ENCODE measurements at places on chromosomes 5 and 9.

GRCh38 chr5:1504617-1505016, 19.1 kb downstream of the LPCAT1 start:
- no peak for DNase-seq

- no peak for DNase-seq
Observed at GRCh38 chr9:112771359-112772214, 21.0 kb downstream of the SNX30 start.

DNA sequence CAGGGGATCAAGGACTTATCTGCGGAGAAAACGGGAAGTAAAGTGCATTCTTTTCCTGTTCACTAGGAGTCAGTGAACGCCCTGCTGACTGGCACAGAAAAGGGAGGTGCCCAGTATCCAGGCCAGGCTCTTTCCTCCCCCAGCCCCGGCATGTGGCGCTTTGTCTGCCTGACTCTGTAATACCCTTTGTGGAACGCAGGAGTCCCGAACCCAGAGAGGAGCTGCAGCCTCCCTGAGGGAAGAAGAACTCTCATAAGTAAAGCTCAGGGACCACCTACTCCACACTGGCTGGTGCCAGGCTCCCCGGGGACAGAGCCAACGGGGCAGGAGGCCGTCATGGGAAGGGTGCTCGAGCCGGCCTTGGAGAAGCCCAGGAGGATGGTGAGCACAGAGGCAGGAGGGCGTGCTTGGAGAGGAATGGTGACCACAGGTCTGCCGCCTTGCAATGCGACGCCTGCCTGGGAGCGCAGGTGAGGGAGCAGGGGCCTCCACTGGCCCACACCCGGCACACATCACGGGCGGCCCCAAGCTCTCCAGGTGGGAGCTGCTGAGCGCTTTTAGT, 31.5 kb downstream of the VAV2 start:
- no peak for DNase-seq

- DNase-seq: no peak
Observed at GRCh38 chr9:97543561-97543960, 42.1 kb downstream of the TMOD1 start.

GRCh38 chr9:5879419-5880181, 11.1 kb upstream of the MLANA start:
- DNase-seq: no peak

DNA sequence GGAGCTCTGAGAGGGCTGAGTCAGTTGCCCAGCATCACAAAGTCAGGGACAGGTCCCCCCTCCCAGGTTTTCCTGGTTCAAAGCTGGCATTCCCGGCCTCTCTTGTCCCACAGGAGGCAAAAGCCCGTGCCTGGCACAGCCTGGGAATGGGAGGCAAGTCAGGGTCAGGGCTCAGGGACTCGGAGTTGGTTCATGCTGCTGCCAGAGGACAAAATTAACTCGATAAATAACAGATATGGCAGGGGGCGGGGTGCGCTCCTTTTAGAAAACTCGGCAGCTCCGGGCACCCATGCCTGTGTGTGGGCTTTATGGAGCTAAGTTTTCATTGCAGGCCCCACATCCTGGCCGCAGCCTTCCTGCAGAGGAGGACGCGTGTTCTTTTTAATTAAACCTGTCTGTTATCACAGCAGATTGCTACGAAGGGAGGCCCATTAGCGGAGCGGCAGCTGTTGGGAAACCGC, 62.8 kb upstream of the LMX1B start:
- DNase-seq: no peak

GRCh38 chr5:158849219-158849791, 250.4 kb downstream of the EBF1 start:
- no peak for DNase-seq

DNA sequence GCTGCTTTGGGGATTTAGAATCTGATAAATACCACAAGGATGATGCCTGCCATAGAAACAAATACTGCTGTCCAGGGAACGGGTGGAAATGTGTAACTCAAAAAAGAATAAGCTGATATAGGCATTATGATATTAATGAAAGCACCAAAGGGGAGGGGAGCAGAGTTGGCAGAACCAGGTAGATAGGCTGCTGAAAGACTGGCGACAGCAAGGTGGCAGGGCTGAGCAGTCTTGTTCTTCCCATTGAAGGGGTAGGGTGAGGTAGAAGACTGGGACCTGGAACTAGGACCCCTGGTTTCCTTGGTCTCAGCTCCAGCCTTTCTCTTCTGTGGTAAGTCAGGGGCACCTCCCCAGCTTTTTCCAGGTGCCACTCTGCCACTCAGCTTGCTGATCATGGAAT, 31.4 kb upstream of the TMOD1 start:
- DNase-seq: no peak

DNA sequence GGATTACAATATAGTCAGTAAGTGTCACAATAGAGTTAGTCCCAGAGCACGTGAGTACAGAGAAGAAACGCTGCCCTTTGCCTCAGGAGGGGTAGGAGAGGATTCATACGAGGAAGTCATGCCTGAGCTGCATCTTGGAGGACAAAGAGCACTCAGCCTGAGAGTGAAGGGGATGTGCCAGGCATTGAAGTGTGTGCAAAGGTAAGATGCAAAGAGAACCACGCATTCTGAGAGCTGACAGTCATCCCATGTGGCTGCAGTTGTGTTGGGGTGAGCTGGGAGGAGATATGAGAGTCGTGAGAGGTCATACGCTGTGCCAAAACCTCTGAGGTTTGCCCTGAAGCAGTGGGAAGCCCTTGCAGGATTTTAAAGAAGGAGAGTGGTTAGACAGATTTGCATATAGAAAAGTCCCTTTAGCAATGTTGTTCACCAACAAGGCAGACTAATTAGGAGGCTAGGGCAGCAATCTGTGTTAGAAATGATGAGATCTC, 97.5 kb downstream of the PIP5K1B start:
- no peak for DNase-seq

DNA sequence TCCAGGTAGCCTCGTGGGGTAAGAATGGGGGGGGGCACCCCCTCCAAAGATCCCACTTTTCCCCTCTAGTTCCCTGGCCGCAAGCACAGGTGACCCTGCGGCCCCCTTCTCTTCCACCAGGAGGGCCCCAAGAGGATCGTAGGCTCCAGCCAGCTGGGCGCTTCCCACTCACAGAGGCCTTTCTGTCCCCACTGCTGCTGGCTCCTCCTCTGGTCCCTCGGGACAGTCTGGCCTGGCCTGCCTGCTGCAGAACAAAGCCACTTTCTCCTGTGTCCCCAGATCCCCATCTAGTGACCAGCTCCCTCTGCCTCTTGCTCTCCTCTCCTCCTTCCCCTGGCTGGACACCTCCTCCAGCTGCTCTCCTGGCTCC, 534 bp upstream of the SAPCD2 start:
- no peak for DNase-seq

GRCh38 chr9:112507001-112507680, 20.5 kb downstream of the KIAA1958 start:
- DNase-seq: no peak

DNA sequence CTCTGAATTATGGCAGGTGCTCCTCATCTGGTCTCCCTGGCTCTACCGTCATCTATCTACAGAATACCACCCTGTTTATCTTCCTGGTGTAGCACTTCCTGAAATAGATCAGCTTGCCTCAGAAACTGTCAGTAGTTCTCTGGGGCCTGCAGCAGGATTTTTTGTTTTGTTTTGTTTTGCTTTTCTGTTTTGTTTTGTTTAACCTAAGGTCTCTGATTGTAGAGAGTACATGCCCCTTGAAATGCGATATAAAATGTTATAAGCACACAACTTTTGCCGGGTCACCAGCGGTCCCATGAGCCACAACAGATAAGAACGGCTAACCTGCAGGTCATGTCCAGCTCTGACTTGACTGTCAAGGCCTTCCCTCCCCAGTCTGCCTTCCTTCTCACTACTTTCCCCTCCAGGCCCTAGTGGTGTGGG, 26.6 kb upstream of the CREBRF start:
- no peak for DNase-seq

DNA sequence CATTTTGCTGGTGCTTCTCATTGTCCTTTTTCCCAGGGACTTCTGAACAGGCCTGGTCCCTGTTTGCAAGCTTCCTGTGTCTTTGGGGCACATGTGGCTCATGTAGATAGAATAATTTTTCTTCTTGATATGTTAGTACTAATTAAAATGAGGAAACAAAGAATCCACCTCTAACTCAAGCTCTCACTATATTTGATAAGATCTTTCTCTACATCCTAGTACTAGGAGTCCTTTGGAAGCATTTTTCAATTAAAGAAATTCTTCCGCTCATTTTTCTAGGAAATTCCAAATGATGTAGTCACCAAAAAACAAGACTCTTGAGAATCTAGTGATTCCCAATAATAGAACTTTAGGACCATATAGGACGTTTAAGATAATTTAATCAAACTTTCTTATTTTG, 165.3 kb downstream of the SEC61B start:
- no peak for DNase-seq

DNA sequence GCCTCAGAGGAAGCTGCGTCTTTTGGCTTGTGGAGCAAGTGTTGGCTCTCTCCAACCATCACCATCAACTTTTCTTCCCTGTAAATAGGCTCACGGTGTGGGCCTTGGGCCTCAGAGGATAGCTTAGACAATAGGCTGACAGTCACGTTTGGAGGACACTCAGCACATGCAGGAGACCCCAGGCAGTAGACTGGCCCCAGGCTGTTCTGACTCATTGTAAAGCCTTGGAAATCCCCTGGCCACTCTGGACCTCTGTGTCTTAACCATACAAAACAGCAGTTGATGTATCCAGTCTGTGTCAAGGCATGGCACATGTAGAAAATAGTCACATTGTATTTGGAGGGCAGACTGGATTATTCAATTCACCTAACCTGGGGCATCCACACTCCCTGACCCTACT, 18.6 kb downstream of the CD74 start:
- DNase-seq: no peak

- DNase-seq: no peak
Observed at GRCh38 chr9:136133191-136133958, 14.7 kb upstream of the TMEM250 start.

DNA sequence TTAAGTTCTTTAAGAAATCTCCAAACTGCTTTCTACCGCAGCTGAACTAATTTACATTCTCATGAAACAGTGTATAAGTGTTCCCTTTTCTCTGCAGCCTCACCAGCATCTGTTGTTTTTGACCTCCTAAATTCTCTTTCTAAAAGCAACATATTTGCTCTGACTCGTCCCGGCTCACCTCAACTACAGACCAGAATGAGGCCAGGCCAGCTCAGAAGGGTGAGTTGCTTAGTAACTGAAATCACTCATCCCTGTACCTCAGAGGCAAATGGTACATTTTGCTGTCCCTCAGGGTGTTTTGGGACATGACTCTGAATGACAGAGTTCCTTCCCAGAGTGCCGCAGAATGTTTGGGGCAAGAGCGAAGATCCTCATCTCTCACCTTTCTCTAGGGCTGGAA, 127.5 kb downstream of the FRMD3 start:
- DNase-seq: no peak

GRCh38 chr5:164175083-164175482, 669.7 kb downstream of the MAT2B start:
- no peak for DNase-seq

- DNase-seq: no peak
Observed at GRCh38 chr5:169150108-169150507, 150.8 kb downstream of the SLIT3 start.

- DNase-seq: no peak
Observed at GRCh38 chr5:133230823-133231578, 179.2 kb downstream of the HSPA4 start.

GRCh38 chr9:114027863-114028465, 50.1 kb downstream of the AMBP start:
- DNase-seq: no peak

DNA sequence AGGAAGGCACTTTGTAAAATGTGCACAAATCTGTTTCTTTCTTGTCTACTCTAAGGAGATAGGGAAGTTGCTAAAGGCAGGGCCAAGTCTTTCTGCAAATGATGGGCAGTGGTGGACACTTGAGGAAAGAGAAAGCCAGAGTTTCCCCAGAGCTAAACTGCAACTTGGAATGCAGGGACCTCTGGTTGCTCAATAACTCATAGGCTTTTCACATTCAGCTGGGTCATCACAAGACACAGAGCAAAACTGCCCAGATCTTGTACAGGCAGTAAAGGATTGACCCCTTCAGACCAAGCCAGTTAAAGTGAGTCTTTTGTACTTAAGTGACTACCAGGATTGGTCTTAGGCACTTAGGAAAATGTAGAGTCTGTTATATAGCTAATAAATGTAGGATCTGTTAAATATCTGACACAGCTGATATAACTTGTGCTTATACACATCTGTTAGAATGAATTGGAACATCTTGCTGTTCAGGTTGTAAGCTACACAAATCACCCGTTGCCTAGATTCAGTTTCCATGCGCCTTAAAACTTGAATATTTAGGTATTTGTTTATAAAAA, 13.5 kb upstream of the AGXT2 start:
- no peak for DNase-seq

GRCh38 chr5:150068961-150069645, 17.3 kb downstream of the CSF1R start:
- DNase-seq: no peak

DNA sequence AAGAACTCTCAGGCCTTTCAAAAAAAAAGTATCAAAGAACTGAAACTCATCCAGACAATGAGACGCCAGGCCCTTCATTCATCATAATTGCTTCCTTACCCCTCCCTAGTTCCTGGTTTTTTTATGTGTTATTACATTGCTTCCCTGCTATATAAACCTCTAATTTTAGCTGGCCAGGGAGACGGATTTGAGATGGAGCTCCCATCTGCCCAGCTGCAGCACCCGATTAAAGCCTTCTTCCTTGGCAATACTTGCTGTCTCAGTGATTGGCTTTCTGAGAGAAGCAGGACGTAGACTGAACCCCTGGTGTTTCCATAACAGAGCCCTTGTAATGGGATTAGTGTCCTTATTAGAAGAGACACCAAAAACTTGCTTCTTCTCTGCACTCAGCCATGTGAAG, 62.4 kb downstream of the BARX1 start:
- DNase-seq: no peak

GRCh38 chr9:127567035-127567729, 44.9 kb upstream of the STXBP1 start:
- DNase-seq: no peak

GRCh38 chr5:181133610-181134231, 2.8 kb upstream of the OR2V1 start:
- DNase-seq: peak; percentile 45

- DNase-seq: no peak
Observed at GRCh38 chr5:143117821-143118220, 285.7 kb downstream of the NR3C1 start.

GRCh38 chr5:14235872-14236271, 92.7 kb downstream of the TRIO start:
- DNase-seq: no peak

DNA sequence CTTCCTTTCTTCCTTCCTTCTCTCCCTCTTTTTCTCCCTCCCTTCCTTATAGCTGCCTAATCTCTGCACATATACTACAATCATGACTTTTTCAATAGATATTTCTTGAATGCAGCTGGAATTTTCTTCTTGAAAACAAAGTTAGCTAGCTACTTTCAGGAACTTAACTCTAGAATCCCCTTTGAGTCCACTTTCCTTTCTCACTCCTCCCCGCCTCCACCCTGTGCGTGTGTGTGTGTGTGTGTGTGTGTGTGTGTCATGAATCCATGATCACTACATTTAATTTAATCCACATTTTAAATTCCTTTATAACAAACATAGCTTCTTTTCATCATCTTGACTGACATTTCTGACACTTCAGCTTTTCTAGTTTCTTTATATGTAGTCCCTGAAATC, 167.5 kb upstream of the KLF9 start:
- DNase-seq: no peak

GRCh38 chr9:13411791-13412190, 132.3 kb upstream of the MPDZ start:
- DNase-seq: no peak

Measured in CMK (cell line).